ENCODE measurements at places on chromosomes 12 and 14.

DNA sequence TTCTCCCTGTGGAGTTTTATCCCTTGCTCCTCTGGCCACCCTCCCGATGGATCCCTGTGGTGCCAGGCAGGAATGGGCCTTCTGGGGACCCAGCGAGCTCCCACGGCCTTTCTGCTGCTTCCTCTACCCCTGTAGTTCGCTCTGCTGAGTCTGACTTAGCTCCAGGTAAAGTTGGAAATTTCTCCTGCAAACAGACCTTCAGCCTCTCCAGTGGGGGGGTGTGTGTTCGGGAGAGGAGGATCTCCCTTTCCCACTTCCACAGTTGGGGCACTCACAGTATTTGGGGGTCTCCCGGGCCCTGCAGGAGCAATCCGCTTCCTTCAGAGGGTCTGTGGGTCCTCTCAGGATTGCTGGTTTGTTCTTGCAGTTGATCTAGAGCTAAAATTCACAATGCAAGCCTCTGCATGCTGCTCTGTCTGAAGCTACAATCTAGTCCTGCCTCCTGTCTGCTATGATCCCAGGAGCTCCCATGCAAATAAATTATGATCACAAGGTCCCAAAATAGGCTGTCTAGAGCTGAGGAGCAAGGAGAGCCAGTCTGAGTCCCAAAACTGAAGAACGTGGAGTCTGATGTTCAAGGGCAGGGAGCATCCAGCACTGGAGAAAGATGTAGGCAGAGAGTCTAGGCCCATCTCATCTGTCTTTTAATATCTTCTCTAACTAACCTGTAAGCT is 18.3 kb downstream of the MTRFR start:
- no peak for ATAC-seq

- no peak for ATAC-seq
These were observed 12.8 kb downstream of the CMKLR1 start for GRCh38 chr12:108326254-108326750.

- ATAC-seq = no peak
These were observed 82.3 kb downstream of the PLEKHG3 start for GRCh38 chr14:64786296-64787149.

- ATAC-seq = no peak
These were observed 4.5 kb downstream of the MYL6 start for GRCh38 chr12:56162468-56163290.

GRCh38 chr14:47485421-47485820 is 190.0 kb downstream of the MDGA2 start:
- no peak for ATAC-seq

DNA sequence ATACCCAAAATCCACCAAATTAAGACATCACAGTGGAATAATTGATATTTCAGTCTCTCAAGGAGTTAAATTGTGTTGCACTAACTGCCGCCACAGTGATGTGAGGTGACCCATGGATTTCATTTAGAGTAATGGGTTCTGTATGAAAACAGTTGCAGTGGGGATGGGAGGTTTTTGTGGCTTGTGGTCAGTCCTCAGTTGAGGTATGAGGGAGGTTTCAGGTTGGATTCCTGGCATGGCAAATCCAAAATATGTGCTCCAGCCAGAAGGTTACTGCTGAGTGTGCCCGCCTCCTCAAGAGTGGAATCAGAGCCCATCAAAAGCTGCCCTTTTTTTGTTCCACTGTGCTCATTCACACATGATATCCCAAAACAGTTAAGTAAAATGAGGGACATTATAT is 487.1 kb downstream of the EGLN3 start:
- ATAC-seq = no peak

DNA sequence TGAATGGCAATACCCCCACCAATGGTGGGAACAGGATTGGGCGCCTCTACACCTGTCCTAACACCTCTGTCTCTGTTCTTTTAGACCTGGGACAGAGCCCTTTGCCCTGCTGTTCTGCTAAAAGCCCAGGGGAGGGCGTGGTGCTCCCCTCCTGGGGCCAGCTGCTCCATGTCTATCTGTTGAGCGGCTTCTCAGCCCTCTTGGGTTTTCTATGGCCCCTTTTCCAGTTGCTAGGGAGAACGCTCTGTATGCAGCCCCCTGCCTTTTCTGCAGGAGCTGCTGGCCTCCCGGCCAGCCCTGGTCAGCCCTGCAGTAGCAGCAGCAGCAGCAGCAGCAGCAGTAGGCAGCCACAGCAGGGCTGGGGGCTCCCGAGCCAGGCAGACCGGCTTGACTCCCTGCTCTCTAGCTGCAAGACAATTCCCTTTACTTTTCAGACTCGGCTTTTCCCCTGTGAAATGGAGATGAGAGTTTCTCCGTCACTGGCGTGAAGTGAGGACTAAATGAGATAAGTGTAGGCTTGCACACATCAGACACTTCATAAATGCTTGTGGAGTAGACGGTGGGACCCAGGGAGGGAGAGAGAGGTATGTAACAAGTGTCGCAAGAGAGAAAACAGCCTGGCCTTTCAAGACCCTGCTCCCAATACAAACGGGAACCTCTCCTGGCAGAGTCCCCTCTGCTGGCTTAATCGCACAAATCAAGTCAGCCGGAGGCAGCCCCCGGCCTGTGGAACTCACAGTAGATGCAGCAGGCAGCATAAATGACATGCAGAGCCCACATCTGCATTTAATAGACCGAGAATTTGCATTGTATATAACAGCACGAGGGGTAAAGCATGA is 1.0 kb downstream of the RTL1 start:
- no peak for ATAC-seq

DNA sequence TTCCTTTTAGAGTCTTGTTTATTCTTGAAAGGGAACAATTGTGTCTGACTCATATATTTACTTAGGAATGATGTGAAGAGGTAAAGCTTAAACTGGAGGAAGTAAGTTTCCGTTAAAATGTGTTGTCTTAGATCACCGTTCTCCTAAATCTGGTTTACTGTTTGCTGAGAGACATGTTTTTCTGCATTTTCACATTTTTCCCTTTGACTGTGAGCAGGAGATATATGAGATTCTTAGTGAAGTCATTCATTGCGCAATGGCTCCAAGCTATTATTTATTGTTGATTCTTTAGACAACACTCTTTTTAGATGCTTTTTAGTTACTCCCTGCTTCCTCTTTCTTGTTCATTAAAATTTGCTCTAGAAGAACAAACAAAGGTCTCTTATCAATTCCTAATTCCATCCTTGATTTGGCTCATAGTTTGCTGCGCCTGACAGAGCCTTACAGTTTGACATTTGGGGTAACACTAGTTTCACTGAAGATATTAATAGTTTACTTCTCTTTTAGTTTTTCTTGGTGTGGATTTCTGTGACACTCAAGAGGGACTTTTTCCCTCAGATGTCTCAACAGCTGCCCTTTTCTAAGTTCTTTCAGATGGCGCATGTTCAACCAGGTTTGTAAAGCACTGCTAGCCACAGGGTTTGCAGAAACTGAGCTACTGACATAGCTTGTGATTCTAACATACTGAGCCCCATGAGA is 11.4 kb downstream of the CLECL1 start:
- ATAC-seq = no peak

GRCh38 chr12:130719263-130719859 is 3.3 kb upstream of the RIMBP2 start:
- ATAC-seq = no peak

DNA sequence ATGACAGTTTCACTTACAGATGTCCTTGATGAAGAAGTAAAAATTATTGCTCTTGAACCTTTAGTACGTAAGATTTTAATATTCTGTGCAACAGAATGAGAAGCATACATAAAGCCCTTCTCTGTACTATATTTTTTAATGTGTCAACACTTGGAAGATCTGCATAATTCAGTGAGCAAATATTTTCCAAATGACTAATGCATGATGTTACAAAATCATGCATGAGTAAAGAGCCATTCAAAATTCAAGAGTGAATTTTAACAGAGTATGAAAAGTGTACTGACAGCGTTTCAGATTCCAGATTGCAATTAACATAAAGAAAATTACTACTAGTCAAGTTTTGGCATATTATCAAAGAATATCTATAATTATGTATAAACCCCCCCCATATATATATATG is 101.4 kb upstream of the BBS10 start:
- ATAC-seq = no peak

GRCh38 chr14:76023757-76024156 is 38.2 kb downstream of the IFT43 start:
- ATAC-seq = no peak

GRCh38 chr12:121453629-121454028 is 53.7 kb downstream of the RNF34 start:
- ATAC-seq = no peak

- ATAC-seq = no peak
These were observed 112.1 kb upstream of the NPAS3 start for GRCh38 chr14:32826404-32827082.

DNA sequence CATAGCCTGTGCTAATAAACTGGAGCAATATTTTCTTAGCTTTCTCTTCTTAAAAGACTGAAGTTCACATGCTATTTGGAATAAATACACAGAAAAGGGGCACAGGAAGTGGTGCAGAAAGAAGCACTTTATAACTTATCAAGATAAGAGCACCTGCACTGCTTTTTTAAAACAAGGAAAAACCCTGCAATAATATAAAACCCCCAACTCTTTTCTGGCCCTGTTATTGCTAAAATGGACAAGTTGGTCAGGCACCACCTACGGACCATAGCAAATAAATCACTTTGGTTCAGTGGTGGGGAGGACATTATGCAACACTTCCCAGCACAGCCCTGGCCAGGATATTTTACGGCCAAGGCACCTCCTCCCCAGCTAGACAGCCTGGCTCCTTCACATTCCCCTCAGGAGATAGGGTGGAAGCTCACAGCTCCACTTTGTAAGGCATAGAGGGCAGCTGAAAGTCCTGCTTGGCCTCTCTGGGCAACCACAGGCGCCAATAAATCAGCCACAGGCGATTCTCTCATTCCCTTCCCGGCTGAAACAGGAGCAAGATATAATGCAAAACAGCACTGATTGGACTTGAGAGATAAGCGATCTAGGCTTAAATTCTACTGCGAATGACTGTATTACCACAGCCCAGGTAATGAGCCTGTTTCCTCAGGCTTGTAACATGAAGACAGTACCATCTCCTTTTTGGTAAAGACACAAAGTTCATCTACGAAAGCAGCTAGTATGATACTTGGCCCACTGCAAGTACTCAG is 2.0 kb downstream of the ZBTB25 start:
- ATAC-seq = peak; percentile 37

DNA sequence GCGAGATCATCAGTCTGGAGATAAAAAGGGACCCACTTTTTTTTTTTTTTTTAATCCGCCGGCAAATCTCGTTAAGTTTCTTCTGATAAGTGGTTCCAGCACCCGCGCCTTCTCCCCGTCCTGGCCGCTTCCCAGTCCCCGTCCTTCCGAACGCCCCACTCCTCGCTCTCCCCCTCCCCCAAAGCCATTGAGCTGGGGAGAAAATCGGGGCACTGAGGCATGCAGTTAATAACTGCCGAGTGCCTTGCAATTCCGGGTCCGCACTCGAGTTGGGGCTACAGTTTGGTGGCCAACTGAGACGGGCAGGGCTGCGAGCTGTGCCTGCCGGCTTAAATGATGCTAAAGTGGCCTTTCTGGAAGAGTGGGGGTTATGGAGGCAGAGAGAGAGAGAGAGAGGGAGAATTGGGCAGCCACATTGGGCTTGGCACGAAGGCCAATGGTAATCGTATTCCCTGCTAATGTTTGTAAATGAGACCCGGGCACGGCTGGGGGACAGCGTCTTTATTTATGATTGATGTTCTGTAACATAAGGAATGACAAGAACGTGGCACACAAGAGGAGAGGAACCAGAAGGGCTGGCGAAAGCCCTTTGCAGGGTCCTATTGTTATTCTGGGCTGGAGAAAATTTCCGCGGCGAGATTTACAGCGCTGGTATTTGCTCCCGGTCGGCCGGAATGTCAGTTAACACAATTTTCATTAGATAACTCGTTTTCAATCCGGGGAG is 115.4 kb upstream of the MYL2 start:
- no peak for ATAC-seq

DNA sequence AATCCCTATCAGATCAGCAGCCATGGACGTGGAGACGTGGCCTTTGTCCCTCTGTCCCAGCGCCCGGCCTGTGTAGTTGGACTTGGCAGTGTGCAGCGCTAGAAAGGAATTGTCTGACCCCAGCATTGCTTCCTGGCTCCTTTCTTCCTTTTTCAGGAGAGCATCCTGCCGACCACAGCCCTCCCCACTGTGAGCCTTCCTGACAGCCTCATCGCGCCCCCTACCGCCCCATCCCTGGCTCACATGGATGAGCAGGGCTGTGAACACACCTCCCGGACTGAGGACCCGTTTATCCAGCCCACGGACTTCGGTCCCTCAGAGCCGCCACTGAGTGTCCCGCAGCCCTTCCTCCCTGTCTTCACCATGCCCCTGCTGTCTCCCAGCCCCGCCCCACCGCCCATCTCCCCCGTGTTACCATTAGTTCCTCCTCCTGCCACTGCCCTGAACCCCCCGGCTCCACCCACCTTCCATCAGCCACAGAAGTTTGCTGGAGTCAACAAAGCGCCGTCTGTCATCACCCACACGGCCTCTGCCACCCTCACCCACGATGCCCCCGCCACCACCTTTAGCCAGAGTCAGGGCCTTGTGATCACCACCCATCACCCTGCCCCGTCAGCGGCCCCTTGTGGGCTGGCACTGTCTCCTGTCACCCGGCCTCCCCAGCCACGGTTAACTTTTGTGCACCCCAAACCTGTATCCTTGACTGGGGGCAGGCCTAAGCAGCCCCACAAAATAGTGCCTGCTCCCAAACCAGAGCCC is 40.6 kb downstream of the IL31 start:
- ATAC-seq = peak; percentile 11

DNA sequence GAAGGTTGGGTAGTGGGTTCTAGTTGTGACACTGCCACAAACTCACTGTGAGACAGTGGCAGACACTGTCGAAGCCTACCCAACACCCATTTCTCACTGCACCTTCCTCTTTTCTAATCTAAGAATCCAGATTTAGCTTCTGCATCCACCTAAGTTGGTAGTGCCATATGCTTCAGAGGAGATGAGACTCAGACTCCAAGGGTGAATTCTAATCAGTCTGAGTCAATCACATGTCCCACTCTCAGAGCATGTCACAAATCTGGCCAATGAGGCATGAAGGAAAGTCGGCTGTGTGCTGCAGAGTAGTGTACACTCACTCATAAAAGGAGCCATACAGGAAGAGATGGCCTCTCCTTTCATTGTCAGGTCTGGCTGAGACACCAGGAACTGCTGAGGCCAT is 102.1 kb upstream of the RAP1B start:
- ATAC-seq = no peak

GRCh38 chr12:4947253-4947652 is 37.5 kb downstream of the KCNA1 start:
- ATAC-seq = no peak

DNA sequence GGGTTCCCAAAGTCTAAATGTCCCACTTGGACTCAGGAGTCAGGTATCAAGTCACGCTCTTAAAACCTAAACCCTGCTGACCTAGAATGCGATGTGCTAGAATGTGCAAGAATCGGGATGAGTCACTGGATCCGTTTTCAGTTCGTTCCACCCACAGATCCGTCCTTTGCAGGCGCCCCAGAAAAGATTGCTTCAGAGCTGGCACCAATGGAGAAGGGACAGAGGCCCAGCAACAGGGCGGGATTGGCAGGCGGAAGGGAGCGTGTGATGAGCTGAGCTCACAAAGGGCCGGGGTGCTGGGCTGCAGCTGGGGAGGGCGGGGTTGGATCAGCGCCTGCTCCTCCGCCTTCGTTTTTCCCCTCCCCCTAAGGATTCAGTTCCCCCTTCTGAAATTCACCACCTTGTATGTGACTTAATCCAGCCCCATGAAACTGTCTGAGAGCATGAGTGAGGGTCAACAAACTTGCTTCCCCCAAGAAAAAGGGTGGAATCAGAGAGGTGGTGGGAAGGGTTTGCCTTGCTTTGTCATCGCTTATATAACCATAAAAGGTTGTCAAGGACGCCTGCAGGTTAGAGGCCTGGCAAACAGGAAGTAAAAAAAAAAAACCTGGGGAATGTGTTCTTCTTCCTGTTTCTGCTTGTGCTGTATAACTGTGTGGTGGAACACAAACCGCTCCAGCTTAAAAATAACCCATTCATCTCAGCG is 2.8 kb upstream of the UBC start:
- peak; percentile 92 for ATAC-seq

Measured in gastroesophageal sphincter (tissue), 4 donors.